Myometrial cell (primary cell): ENCODE measurements at places on chromosomes 7 and 10. TPM values are rescaled to one million over a fixed set of nuclear protein-coding genes. Genes with fewer than 3 reads are reported as not detected.

The ATRNL1 gene
- under 0.01 TPM in 1 of 2 replicates, not detected in the other for total RNA-seq

The HOXA9 gene
- 17.9 and 23.2 TPM in 2 replicates for total RNA-seq

The PLPP4 gene
- 0.89 TPM in 1 of 2 replicates, not detected in the other for total RNA-seq

The VGF gene
- 0.53 and 1.2 TPM in 2 replicates for total RNA-seq

The LMOD2 gene
- total RNA-seq: not detected in 2 replicates

The TRIM50 gene
- not detected in 2 replicates for total RNA-seq

The GIMAP6 gene
- total RNA-seq: not detected in 2 replicates

The CPN1 gene
- total RNA-seq: not detected in 2 replicates

The ANKRD7 gene
- 0.18 and 2.6 TPM in 2 replicates for total RNA-seq

The RNF32 gene
- total RNA-seq: 0.29 and 2.8 TPM in 2 replicates

The CFAP70 gene
- 0.18 and 0.29 TPM in 2 replicates for total RNA-seq

The FAM237B gene
- total RNA-seq: not detected in 2 replicates

The HYAL4 gene
- not detected in 2 replicates for total RNA-seq
